ENCODE measurements at places on chromosomes 2 and 18. TPM values are rescaled to one million over a fixed set of nuclear protein-coding genes. Genes with fewer than 3 reads are reported as not detected.

FAM237A gene
- total RNA-seq = not detected

CWC22 gene
- 13.3 TPM for total RNA-seq

PCARE gene
- total RNA-seq = not detected

SERPINB4 gene
- not detected for total RNA-seq

CYP27C1 gene
- not detected for total RNA-seq

SLC35F5 gene
- total RNA-seq = 103 TPM
